Liver (tissue), 10 donors: ENCODE measurements at places on chromosomes 13 and 19. TPM values are rescaled to one million over a fixed set of nuclear protein-coding genes. Genes with fewer than 3 reads are reported as not detected.
A peak's percentile ranks its signal among the peaks of the same experiment; 100 is the strongest.

The ITGBL1 gene
- 0.57 TPM for polyA plus RNA-seq

DNA sequence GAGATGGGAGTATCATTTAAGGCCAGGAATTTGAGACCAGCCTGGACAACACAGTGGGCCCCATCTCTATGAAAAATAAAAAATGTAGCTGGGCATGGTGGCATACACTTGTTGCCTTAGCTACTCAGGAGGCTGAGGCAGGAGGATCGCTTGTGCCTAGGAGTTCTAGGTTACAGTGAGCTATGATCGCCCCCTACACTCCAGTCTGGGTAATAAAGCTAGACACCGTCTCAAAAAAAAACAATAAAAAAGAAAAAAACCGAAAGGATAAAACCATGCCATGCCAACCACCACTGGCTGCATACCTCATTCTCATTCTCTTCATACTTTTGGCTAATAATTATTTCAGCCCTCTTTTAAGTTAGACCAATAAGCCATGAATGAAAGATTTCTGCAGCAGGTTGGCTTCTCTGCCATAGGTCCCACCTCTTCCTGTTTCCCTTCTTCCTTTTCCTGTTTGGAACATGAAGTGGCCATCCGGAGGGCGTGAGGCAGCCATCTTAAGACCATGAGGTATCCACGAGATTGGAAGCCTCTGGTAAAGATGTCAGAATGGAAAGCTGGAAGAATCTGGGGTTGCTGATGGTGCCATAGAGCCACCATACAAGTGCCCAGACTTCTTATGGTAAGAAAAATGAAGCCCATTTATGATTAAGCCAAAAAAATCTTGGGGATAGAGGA is 171.3 kb downstream of the CACNA1A start:
- no peak for DNase-seq

The OR10H1 gene
- not detected for polyA plus RNA-seq

- no peak for DNase-seq
These were observed 3.6 kb upstream of the HAMP start for GRCh38 chr19:35278578-35279284.

The SIGLEC5 gene
- not detected for polyA plus RNA-seq

DNA sequence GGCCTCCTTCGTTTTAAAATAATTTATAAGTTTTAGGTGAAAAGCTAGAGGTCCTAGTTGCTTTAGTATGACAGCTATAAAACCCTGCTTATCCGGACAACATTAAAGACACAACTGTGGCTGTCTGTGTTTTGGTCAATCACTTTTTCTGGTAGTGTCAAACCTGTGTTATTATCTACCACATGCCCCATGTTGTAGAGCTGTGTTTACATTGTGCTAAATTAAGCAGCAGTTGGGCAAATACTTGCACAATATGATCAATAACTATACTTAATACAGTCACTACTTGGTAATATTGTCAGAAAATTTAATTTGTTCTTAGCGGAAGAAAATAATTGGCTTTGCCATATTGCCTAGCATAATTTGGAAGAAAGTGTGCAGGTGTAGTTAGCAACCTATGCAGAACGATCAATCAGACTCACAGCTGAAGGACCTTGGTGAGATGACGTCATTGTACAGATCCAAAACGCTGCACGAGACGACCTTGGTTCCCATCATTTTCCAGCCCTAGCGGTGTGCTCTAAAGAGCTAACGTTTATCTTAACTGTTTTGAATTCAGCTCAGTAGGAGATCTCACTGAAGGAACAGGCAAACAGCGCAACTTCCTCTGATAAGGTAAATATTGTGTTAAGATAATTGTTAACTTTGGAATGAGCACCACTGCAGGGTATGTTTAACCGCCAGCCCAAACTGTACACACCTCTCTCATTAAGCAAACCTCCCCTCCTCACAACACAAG is 476.6 kb downstream of the IRS2 start:
- DNase-seq: no peak

DNA sequence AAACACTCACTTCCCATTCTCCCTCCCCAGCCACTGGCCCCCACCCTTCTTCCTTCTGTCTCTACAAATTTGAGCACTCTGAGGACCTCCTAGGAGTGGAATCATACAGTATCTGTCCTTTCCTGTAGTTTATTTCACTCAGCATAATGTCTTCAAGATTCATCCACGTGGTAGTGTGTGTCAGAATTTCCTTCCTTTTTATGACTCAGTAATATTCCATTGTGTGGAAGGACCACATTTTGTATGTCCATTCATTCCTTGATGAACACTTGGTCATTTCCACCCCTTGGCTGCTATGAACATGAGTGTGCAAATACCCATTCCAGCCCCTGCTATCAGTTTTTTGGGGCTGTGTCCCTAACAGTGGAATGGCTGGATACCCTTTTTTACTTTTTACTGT is 9.8 kb downstream of the KLF2 start:
- DNase-seq: no peak

The ZNF98 gene
- polyA plus RNA-seq: 0.10 TPM

The LYPD3 gene
- 0.26 TPM for polyA plus RNA-seq

GRCh38 chr13:107743526-107743925 is 471.8 kb downstream of the LIG4 start:
- no peak for DNase-seq

- DNase-seq: no peak
These were observed 12.3 kb downstream of the DDX39A start for GRCh38 chr19:14406645-14407401.

DNA sequence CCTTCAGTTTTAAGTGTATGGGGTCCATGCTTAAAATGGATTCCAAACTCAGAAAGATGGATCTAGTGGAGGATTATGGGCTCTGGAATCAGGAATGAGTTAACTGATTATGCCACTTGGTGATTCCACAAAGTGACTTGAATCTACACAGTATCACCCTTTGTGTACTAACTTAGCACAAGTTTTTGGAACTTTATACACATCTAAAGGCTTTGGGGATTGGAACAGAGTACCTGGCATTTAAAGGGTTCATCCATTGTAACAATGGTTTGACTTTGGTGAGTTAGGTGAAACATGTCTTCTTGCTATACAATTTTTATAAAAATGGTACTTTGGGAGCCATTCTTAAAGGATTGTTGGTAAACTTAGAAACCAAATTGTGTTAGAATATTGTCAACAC is 1.1 kb downstream of the RPL21 start:
- no peak for DNase-seq

DNA sequence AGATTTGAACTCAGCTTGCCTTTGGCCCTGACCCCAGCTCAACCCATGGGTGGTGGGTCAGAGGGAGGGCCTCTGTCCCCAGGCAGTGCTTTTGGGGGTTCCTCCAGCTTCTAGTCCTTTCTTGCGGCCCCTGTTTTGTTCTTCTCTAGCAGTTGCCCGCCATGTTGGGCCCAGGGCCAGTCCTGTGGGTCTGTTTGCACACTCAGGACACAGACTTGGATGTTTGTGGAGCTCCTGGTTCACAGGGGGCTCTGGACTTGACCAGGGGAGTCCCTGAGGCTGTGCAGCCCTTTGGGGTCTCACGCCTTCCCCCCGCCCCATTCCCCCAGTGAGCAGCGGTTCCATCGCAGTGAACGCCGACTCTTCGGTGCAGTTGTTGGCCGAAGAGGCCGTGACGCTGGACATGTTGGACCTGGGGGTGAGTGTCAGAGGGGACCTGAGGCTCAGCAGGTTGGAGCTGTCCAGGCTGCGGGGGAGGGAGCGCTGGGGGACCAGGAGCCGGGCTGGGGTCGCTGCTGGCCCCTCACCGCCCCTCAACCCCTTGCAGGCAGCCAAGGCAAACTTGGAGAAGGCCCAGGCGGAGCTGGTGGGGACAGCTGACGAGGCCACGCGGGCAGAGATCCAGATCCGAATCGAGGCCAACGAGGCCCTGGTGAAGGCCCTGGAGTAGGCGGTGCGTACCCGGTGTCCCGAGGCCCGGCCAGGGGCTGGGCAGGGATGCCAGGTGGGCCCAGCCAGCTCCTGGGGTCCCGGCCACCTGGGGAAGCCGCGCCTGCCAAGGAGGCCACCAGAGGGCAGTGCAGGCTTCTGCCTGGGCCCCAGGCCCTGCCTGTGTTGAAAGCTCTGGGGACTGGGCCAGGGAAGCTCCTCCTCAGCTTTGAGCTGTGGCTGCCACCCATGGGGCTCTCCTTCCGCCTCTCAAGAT is 2.5 kb downstream of the ATP5F1D start:
- peak; percentile 88 for DNase-seq

DNA sequence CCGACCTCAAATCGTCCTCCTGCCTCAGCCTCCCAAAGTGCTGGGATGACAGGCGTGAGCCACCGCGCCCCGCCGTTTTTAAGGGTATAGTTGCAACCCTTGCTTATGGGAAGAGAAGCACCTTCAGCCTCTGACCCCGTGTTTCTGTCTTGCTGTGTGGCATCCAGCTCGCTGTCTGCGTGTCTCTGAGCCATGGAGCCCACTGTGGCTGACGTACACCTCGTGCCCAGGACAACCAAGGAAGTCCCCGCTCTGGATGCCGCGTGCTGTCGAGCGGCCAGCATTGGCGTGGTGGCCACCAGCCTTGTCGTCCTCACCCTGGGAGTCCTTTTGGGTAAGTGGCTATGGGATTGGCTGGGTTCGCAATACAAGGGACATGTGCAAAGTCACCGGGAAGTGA is 29.5 kb downstream of the TMPRSS9 start:
- DNase-seq: no peak

DNA sequence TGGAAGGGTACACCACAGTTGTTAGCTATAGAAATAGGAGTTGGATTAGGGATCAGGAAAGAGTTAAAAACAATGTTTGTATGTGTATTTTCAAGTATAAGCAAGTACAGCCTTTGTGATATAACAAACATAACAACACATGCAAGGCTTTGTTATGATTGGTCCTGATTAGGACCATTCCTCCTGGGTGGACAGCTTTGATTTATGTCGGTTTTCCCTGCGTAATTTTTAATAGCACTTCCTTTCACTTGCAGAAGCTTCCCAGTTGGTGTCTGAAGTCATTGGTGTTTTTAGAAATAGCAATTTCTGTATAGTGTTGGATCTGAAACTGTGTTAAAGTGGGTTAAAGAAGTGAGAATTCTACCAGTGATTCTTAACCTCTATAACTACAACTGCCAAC is 10.0 kb downstream of the FNDC3A start:
- no peak for DNase-seq

DNA sequence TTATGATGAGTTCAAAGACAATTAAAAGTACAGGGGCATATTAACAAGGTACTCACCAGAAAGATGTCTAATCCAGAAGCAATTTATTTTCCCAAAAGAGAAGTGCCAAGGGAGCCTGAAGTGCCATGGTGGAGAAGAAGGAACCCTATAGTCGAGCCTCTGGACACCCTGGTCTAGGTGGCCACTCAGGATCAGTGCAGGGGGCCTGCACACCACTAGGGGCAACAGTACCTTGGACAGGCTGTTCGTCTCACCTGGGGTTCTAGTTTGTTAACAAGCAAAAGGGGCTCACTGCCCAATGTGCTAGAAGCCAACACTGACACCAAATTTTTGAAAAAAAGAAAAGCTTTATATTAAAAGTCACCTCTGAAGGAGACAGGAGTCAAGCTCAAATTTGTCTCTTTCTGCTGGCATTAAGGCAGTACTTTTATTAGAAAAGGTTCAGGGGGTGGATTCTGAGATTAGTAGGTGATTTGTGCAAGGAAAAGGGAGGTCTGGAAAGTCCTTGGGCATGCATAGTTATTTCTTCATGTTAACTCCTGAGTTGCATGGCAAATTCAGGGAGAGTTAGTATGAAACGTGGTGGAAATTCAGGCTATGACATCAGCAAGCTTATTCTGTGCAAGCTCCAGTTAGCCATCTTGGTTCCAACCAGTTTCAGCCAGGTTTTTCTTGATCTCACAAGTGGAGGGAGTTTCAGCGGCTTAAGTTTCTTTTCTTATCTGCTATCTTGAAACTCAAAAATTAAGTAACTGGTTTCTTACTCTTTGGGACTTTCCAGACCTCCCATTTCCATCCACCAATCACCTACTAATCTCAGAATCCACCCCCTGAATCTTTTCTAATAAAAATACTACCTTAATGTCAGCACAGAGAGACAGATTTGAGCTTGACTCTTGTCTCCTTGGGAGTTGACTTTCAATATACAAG is 884 bp upstream of the CBY2 start:
- DNase-seq: no peak

GRCh38 chr13:26680572-26680971 is 80.0 kb downstream of the GPR12 start:
- DNase-seq: no peak

The ZNF567 gene
- 1.7 TPM for polyA plus RNA-seq

- DNase-seq: no peak
These were observed 7.1 kb downstream of the FOSB start for GRCh38 chr19:45474606-45475521.

DNA sequence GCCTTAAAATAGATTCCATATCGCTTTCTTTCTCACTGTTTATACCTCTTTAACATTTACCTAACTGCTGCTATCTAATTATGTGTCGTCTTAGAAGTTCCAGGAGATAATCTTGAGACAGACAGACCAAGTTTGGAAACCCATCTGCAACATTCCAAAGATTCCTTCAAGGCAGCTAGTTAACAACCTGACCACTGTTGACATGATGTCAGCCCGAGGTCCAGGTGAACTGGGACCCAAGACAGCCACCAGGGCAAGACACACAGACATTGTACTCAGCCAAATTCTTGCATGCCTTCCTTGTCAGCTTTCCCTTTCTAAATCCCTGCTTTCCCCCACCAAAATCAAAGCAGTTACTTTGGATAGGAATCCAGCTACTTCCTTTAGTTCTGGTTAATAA is 1476.5 kb upstream of the PRR20A start:
- DNase-seq: no peak
